ENCODE measurements at places on chromosomes 5 and 9. TPM values are rescaled to one million over a fixed set of nuclear protein-coding genes. Genes with fewer than 3 reads are reported as not detected.

DNA sequence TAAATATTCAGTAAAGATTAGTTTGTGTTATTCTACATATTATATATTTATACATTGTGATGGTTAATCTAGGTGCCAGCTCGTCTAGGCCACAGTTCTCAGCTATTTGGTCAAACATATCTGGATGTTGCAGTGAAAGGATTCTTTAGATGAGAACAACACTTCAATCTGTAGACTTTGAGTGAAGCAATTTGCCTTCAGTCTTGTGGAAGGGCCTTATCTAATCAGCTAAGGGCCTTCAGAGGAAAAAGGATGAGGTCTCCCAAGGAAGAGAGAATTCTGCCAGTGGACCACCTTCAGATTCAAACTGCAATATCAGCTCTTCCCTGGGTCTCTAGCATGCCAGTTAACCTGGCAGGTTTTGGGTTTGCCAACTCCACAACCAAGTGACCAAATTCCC is 112.0 kb downstream of the SH3TC2 start:
- no peak for DNase-seq

GRCh38 chr5:88398316-88398715 is 129.7 kb upstream of the TMEM161B start:
- no peak for DNase-seq

GRCh38 chr5:43363445-43364152 is 48.6 kb downstream of the CCL28 start:
- DNase-seq, result no peak

GRCh38 chr9:116057371-116057770 is 96.2 kb upstream of the PAPPA start:
- DNase-seq, result no peak

Gene SMIM3
- 15.3 TPM for total RNA-seq

Gene ANKRD18A
- 3.0 TPM for total RNA-seq

- no peak for DNase-seq
Observed at GRCh38 chr9:89046832-89047231, 55.6 kb downstream of the S1PR3 start.

- DNase-seq, result no peak
Observed at GRCh38 chr9:121658166-121658565, 6.7 kb downstream of the DAB2IP start.

GRCh38 chr9:93132287-93132927 is 1.6 kb downstream of the NINJ1 start:
- peak; percentile 89 for DNase-seq

DNA sequence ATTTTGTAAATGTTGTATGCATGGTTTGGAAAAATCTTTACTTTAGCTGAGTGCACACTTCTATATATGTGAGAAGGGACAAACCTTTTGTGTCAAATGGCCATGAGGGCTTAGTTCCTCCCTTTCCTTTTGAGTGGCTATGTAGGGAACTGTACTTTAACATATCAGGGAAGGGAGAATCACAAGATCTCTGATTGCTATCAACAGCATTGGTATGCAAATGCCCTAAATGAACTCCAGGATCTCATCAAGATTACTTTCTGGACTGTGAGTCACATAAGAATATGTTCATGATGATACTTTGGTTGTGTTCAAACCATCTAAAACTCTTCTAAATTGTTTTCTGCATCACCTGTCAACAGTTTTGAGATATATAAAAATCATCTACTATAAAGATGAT is 31.2 kb upstream of the MROH2B start:
- no peak for DNase-seq

GRCh38 chr5:98333921-98334320 is 439.5 kb upstream of the RGMB start:
- no peak for DNase-seq

DNA sequence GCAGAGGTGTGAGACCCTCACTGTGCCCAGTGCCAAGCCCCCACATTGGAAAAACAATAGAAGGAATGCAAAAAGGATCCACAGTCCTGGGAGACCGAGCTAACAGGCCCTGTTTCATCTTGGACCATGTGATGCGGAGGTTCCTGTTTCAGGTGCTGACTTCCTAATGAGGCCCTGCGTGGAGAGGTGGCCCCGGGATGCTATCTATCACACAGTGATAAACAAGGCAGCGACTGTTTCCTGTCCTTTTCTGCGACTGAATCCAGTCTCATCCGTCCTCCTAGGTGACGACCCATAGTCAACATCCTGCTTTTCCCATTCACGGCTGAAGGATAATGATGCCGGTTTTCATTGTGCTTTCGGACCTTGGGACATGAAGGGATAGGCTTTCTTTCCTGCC is 56.4 kb upstream of the BOD1 start:
- DNase-seq, result no peak

Gene N4BP3
- total RNA-seq, result 2.0 TPM

Gene RANBP3L
- total RNA-seq, result 0.51 TPM

DNA sequence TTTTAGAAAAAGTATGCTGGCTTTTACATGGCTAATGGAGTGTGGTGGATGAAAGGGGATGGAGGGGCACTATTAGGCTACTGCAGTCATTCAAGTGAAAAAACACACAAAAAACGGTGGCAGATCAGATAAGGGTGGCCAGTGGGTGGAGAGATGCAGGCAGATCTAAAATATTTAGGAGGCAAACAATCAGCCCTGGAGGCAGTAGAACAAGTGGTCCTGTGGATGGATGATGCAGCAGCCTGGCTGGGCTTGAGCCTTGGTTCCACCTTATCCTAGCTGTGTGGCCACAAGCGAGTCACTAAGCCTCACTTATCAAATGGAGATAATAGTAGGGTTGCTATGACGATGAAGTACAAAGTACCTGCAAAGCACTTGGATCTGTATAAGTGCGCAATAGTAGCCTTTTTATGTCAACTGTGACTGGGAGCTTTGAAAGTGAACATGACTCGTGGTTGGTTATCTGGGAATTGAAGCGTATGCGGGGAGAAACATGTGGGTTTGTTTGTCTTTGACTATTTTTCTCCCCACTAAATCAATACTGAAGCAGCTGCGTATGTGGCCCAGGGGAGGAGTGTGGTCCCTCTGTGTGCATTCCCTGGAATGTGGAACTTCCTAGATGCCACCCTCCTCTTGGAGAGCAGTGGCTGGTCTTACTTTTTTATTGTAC is 20.2 kb downstream of the NSG2 start:
- DNase-seq, result no peak

- DNase-seq, result no peak
Observed at GRCh38 chr5:173622183-173623047, 6.0 kb upstream of the BOD1 start.

- no peak for DNase-seq
Observed at GRCh38 chr5:69312459-69313160, 20.0 kb downstream of the CCDC125 start.

- DNase-seq, result no peak
Observed at GRCh38 chr5:101561018-101561417, 657.9 kb upstream of the ST8SIA4 start.

DNA sequence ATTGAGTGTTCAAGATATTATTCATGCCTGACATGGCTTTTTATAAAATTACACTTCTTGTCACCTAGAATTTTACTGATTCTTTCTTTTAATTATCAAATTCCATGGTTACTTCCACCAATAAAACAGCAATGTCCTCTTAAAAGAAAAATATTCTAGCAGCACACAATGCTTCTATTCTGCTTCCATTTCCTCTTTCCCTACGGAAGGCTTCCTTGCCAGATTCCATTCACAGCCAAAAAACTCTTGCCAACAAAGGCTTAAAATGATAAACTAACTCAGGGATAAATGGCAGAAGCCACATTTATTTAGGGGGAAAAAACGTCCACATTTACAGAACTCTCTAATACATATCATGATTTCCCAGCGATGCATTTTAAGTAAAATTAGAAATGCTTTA is 111.6 kb downstream of the CTNND2 start:
- DNase-seq, result no peak

GRCh38 chr9:80789831-80790230 is 899.5 kb downstream of the TLE1 start:
- DNase-seq, result no peak

All from cardiac septum (tissue), 1 donor.